ENCODE measurements at places on chromosomes 1 and 21.

GRCh38 chr1:97366984-97367383 lies 553.9 kb downstream of the DPYD start:
- no peak for DNase-seq

GRCh38 chr1:12019858-12020509 lies 686 bp downstream of the MIIP start:
- DNase-seq = no peak

DNA sequence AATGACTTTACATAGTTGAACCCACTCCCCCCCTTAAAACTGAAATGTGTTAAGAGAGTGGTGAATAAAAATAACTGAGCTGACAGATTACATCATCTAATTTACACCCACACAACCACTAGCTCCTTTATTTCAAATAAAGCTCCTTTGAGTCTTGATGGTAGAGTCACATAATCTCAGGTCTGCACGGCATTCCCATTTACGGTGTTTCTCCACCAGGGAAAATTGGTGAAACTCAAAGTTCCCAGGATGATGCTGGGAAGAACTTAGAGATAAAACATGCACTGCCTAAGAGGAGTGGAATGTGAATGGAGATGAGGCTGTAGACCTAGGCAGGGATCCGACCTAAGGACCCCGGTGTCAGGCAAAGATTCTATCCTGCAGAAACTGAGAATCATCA lies 727.8 kb upstream of the ADAMTS5 start:
- no peak for DNase-seq

GRCh38 chr1:114088392-114089299 lies 65.0 kb downstream of the SYT6 start:
- no peak for DNase-seq

DNA sequence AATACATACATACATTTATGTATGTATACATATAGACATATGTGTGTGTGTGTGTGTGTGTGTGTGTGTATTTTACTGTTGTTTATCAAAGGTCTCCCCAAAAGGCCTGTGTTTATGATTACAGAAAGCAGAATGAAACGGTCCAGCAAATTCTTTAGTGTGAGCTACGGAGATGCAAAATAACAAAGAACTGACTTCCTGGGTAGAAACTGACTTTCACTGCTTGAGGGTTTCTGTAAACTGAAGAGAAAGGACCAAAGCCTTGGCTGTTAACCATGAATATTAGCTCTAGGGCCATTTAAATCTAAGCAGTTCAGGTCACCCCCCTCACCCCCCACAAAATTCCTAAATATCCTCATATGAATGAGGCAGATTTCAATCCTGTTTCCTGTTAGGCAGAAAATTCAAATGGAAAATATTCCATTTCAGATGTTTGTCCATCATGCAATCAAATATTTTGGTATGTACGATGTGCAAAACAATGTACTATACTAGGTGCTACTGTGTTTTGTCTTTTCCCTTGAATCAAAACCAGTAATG lies 213.2 kb downstream of the TGFB2 start:
- no peak for DNase-seq

GRCh38 chr1:236377832-236378535 lies 16.1 kb upstream of the EDARADD start:
- no peak for DNase-seq

GRCh38 chr1:11629184-11630016 lies 24.8 kb downstream of the FBXO2 start:
- DNase-seq = no peak

DNA sequence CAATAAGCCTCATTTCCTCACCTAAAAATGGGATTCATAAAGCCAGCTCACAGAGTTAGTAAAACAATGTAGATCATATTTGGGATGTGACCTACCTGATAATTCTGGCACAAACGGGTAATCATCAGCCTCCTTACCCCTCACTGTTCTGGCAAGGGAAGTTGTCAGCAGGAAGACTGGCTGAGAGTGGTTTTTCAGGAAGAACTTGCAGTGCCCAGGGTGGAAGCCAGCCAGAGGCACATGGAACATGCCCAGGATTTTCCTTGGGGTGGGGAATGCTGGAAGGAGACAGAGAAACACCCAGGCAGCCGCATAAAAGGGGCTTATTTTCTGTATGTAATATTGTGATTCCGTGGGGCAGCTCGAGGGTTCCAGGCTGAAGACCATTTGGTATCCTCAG lies 7.7 kb upstream of the SLC5A9 start:
- DNase-seq = peak; percentile 10

GRCh38 chr1:28329395-28330153 lies 734 bp downstream of the MED18 start:
- peak; percentile 1 for DNase-seq

DNA sequence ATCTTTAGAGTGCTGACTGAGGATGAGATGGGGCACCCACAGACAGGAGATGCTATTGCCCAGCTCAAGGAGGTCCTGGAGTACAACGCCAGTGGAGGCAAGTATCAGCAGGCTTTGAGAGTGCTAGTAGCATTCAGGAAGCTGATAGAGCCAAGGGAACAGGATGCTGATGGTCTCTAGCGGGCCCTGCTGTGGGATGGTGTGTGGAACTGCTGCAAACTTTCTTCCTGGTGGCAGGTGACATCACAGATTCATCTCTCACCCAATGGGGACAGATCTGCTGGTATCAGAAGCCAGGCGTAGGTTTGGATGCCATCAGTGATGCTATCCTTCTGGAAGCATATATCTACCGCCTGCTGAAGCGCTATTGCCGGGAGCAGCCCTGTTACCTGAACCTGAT lies 609.8 kb upstream of the NCAM2 start:
- no peak for DNase-seq

DNA sequence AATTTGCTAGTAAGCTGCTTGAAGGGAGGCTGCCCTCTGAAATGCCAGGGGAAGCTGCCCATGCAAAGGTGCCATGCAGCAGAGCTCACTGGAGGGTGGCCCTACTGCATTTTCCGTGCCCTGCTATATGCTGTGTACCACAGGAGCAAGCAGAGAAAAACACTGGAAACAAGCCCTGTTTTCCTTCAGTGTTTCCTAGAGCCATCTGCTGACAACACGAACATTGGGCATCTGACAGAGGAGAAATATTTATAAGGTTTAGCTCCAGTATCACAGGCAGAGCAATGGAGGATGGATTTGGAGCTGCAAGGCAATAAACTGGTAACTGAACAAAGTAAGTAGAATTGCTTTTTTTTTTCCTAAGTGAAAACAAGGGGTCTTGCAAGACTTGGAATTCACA lies 198.4 kb downstream of the USP25 start:
- no peak for DNase-seq

DNA sequence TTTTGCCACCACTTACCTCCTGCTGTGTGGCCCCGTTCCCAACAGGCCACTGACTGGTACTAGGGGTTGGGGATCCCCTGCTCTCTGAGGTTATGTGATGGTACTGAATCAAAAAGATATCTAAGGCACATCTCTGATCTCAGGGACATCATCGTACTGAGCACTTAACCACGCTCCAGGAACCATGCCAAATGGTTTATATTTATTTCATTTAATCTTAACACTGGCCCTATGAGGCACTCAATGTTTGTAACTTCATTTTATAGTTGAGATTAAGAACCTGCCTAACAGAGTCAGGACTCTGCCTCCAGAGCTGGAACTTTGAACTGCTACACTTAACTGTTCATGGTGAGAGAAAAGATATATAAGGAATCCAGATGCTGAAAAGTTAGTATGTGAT lies 98.0 kb upstream of the HP1BP3 start:
- DNase-seq = no peak

DNA sequence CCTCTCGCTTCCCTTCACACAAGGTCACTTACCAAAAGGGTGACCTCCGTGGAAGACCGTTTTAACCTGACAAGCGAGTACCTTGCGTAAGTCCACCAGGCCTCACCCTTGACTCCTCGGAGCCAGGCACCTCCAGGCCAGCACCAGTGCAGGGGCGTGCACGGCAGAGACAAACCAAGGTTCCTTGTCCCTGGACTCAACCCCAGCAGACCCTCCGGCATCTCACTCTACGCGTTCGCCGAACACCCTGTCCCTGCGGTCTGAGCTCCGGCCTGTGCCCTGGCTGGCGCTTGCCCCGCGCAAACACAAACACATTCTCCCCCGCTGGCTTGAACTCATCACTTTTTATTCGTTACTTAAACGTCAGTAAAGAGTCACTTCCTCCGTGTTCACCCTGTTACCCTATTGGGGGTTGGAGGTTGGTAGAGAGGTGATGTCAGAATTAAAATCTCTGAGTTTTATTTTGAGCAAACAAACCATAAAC lies 4.5 kb downstream of the TBX15 start:
- DNase-seq = no peak

- DNase-seq = no peak
Measured at GRCh38 chr21:16117851-16118590, 388.2 kb downstream of the USP25 start.

DNA sequence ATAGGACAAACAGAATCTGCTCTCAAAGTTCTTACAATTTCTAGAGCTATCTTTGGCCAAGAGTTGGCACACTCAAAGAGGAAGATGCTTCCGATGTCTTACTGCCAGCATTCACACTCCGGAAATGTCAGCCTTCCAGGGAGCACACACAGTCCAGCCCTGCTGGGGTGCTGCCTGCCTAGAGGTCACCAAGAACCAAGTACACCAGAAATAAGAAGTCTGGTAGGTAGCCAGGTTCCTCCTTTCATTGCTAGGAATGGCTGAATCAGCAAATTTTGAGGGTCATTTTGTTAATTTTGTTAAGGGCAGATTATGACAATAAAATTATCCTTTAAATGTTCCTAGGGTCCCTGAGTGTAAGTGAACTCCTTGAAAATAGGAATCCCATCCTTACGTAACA lies 77.5 kb downstream of the PLPP3 start:
- no peak for DNase-seq

DNA sequence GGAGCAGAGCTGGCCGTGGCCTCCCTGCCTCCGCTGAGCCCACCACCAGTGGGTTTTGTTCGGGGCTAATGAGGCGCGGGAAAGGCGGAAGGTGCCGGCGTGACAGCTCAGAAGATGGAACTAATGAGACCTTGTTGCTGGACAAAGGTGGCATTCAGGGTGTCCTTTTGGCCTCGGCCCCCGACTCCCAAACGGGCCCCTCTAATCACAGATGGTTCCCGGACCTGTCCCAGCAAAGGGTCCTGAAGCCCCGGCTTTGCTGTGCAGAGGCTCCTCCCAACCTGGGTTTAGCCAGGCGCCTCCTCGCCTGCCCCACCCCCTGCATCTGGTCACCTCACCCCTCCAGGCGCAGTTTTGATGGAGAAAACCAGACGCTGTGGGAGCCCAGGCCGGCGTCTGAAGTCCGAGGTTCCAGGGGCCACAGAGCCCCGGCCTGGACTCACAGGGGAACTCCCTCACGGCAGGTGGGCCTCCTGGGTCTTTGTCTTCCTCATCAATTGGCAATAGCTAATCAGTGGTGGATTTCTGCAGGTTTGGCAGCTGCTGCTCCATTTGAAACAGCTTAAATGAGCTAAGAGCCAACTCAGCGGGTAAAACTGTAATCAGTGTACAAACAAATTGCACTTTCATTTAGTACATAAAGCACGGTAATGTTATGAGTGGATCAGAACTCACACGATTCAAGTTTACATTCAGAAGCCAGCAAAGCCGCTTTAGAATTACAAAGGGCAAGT lies 44.3 kb upstream of the ADARB1 start:
- DNase-seq = no peak

DNA sequence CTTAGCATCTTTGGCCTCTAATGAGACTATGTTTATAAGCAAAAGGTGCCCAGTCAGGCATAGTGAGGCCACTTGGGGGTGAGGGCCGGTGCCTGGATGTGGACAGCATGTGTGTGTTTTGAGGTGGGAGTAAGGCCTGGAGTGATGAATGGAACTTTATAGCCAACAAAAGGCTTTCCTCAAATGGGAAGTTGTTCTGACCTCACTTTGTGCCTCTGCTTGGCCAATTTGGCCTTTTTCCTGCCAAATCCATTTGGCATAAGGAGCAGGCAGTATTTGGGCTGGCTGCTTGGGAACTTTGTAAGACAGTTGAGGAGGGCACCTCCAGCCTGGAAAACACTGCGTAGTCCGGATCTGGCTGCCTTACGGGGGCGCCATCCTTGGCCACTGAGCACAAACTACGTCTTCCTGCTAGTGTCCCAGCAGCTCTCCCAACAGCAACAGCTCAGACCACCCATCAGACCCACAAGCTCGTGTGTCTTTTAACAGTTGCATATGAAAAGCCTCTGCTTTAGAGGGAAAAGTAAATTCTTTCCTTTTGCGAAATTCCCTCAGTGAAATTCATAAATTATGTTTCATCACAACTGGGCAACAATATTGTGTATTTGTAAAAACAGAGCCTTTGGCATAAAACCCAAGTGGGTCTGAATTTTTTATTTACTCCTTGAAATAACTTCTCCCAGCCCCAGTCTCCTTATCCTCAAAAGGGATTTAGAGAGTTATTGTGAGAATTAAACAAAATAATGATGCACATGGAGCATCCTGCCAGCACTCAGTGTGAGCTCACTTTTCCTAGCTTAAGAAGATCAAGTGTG lies 322.9 kb downstream of the DISC1 start:
- DNase-seq = no peak

DNA sequence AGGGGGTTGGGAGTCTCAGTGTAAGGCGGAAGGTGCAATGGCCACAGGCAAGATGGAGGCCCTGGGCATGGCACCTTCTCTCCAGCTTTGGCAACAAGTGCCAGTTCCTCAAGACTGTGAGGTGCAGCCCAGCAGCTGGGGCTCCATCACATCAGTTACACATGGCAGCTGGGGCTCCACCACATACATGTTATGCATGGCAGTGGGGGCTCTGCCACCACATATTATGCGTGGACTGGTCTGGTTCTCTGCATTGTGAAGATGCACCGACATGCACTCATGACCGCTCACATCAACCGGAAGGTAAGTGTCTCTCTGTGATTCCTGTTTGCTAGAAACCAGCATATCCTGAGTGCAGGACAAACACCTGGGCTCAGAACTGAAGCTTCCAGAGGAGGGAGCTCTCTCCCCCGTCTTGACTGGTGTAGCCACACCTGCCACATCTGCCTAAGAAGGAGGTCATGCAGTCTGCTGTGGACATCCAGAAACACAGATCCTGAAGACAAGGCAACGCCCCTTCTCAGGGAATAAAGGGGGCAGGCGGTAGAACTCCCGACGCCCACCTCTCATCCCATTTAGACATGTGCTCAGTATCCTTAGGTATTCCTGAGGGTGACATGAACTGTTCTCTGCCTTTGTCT lies 104.1 kb upstream of the TMPRSS2 start:
- DNase-seq = no peak

DNA sequence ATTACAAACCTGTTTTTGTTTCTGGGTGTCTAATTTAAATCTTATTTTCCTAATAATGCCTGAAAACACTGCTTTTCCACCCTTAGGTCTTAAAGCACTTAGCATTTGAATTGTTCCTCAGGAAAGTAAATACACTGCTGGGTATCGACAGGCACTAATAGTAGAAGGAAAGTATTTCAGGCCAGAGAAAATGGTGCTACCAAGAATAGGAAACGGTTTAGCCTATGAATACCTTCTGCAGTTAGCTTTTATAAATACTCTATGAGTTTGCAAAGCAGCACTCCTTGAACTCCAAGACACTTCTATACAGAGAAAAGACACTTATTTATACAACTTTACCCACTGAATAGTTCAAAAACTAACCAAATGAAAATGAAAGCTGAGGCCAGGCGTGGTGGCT lies 6.8 kb downstream of the FUBP1 start:
- no peak for DNase-seq

All from occipital lobe (tissue), 3 donors.